Activated naive CD8-positive, alpha-beta T cell treated with anti-CD3 and anti-CD28 coated beads for 36 hours (primary cell): ENCODE measurements at places on chromosomes 5 and 9. TPM values are rescaled to one million over a fixed set of nuclear protein-coding genes. Genes with fewer than 3 reads are reported as not detected.

DNA sequence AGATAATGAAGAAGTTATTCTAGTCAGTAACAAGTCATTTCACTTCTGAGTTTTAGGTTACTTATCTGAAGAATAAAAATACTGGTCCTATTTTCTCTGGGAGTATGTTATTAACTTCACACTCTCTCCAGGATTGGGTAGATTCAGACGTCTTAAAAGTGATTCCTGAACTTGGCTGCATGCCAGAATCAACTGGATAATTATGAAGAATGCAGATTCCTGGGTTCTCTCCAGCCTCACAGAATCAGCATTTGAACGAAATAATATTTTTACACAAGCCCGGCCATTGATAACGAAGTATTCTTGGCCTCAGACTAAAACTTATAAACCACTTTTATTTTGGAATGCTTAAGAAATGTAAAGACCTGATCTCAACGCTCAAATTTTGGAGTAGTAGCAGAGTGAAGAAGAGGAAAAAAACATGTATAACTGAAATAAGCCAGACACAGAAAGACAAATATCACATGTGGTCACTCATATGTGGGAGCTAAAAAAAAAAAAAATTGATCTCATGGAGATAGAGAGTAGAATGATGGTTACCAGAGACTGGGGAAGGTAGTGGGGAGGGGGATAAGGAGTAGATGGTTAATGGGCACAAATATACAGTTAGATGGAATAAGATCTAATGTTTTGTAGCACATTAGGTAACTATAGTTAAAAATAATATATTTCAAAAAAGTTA, 507.3 kb downstream of the ISL1 start:
- no peak for DNase-seq

DNA sequence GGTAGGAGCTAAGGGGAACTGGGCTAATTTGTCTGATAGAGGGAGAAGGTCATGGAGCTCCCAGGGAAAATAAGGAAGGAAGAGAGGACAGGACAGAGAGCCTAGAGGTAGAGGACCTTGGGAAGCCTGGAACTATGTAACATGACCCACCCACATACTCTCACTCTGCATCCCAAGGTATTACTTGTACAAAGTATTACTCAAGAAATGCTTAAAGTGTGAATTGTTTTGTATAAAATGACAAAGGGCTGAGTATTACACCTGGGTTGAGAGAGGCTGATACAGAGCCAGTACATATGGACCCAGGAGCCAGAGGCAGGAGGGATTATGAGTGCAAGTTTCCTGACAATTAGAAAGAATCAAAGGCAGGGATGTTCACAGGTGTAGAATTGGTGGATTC, 80.5 kb upstream of the ANKRD55 start:
- no peak for DNase-seq

- no peak for DNase-seq
These were observed 7.0 kb upstream of the SLC6A19 start for GRCh38 chr5:1194378-1194777.

DNA sequence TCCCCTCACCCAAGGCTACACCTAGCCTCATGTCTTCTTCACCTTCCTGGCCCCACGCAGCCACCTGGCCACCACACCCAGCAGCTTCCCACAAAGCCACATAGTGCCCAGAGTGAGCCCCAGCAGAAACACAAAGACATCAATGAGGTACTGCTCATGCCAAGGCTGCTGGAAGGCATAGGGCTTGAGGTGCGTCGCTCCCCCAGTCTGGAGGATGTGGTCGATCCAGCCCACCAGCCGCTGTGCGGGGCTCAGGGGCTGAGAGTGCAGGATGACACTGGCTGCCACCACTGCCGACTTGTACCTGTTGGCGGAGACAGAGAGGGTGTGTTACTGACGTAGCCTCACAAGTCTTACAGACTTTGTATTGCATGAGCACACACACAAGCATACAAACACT, 15.8 kb upstream of the CAPSL start:
- DNase-seq = peak; percentile 27

The DOCK8 gene
- 130 TPM for total RNA-seq

The PDE8B gene
- not detected for total RNA-seq

DNA sequence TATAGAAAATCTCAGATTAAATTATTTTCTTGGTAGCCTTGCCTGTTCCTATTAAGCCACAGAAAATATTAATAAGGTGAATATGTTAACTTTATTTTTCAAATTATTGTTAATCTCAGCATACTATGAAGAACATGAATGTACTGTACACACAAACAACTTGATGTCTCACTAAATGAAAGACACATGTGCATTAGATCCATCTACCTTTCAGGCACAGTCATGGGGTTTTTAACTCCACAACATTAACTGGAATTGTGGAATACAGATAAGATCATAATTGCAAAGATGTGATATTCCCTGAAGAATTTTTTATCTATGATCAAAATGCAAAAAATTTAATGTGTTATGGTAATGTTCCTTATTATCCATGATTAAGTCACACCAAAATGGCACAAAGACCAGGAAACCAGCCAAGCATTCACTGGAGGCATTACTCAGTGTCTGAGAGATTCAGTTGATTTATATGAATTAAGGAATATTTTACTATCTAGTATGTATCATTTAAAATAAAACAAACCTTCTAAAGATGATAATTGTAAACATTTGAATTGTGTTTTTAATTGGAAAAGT, 150.0 kb upstream of the VCAN start:
- no peak for DNase-seq

DNA sequence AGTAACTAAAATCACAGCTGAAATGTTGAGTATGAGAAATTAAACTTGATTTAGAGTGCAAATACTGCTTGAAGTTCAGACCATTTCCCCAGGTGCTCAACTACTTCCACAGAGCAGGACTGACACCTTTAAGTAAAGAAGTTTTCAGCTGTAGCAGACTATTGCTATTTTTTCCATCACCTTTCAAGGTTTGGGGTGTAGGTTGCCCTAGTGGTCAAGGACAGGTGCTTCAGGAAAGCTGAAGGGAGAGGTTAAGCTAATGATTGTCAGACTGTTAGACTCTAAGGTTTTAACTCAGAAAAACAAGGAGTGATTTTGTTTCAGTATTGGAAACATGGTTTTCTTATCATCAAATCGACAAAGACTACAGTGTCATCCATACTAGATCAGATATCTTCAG, 162.1 kb downstream of the CCDC192 start:
- DNase-seq = no peak

The FOXD1 gene
- total RNA-seq = 0.45 TPM
